ENCODE measurements at places on chromosomes 3 and 15.

- no peak for DNase-seq
Observed at GRCh38 chr15:73991260-73991659, 835 bp downstream of the STOML1 start.

DNA sequence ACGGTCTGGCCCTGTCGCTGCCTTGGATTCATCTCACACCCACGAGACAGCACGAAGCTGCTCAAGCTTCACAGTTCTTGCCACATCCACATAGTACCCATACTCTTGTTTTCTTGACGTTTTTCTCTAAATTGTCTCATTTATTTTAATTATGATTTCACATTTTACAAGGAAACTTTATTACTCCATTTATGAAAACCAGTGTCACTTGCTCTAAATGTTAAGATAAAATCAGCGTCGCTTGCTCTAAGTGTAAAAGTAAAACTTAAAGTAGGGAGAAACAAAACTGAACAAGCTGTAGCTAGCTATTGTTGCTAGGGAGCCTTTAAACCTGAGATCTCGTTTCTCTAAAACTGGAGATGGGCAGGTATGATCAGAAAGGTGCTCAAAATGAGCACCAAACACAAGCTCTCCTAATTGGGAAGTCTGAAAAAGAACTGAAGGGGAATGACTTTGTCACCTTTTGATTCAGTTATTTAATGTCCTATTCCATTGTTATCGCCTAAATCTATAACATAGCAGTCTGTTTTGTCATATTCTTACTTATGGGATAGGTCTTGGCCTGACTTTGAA, 680 bp downstream of the IFT122 start:
- no peak for DNase-seq

DNA sequence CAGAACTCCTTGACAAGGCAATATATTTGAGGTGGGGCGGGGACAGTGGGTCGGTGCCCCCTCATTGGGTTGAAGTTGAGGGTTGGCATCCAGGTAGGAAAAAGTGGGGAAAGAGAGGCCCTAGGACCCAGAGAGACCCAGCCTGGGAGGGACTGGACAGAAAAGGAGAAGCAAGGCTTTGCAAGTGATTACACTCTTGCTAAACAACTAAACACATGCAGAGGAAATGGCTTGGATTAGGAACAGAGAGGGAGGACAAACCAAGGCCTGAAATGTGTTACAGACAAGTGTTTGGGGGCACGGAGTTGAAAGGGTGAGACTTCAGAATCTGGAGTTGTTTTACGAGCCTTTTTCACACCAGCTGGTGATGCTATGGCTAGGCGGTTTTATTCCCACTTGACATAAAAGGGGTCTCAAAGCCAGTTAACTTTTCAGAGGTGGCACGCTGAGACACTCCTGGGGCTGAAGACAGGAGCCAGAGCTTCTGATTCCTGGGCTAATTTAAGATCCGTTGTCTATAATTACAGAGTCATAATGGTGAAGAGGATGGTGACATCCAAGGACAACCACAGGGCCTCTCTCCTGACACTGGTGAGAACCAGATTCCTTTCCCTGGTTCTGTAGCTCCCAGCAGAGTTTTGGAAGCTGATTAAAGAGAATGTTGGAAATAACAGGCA, 7.7 kb upstream of the KCTD6 start:
- no peak for DNase-seq

GRCh38 chr3:71048948-71049347, 534.6 kb downstream of the FOXP1 start:
- no peak for DNase-seq

- no peak for DNase-seq
Observed at GRCh38 chr15:58551764-58552504, 120.1 kb downstream of the LIPC start.

- DNase-seq = no peak
Observed at GRCh38 chr15:31074321-31074720, 27.2 kb downstream of the TRPM1 start.

GRCh38 chr3:12724794-12725193, 34.3 kb downstream of the TMEM40 start:
- no peak for DNase-seq

- no peak for DNase-seq
Observed at GRCh38 chr15:100096700-100097099, 245.1 kb downstream of the ADAMTS17 start.

- DNase-seq = no peak
Observed at GRCh38 chr15:52559022-52559421, 9.8 kb downstream of the ARPP19 start.

DNA sequence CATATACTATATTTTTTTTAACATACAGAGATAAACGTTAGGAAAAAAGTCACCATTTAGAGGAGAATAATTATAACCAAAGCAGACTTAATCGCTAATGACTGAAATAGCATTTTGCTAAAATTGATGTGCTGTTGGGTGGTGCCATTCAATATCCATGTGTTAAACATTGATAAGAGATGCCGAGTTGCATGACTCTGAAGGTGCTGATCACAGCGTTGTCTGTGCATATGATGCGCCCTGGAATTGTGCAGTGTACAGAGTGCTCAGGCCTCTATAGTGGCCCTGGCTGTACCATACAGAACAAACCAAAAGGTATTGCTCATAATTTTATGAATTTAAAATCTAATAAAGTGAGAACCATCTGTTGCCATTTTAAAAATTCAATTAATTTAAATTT, 168.3 kb downstream of the MEIS2 start:
- no peak for DNase-seq

- DNase-seq = no peak
Observed at GRCh38 chr3:100516838-100517237, 24.4 kb downstream of the TMEM45A start.

DNA sequence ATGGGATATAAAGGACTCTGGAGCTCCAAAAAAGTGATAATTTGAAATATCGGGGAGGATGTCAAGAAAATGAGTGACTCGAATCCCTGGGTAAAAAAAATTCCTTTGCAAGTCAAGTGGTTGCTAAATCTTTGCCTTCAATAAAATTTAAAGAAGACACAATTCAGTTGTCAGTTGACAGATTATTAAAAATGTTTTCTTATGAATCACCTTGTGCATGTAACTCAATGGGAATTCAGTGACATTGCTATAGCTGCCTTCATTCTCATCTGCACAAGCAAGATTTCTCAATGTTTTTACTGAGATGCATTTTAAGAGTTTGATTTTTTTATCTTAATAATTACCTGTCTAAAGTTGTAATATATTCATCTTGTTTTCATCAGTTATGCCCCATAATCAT, 264.0 kb upstream of the IL12A start:
- no peak for DNase-seq

DNA sequence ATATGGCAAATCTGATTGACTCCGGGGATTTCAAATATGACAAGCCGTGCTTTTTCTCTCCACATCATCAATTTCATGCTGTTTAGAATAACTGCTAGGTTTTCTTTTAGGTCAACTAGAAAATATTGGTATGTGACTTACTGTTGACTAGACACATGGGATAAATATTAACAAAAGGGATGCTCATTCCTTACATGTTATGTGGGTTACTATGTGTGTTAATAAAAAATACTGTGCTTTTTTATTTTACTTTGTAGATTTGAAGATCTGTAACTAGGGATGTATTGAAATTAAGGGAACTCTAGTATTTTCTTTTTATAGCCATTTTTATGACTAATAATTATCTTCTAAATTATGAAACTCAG, 264.6 kb upstream of the COL8A1 start:
- DNase-seq = no peak

- no peak for DNase-seq
Observed at GRCh38 chr3:172931746-172932285, 181.3 kb downstream of the ECT2 start.

DNA sequence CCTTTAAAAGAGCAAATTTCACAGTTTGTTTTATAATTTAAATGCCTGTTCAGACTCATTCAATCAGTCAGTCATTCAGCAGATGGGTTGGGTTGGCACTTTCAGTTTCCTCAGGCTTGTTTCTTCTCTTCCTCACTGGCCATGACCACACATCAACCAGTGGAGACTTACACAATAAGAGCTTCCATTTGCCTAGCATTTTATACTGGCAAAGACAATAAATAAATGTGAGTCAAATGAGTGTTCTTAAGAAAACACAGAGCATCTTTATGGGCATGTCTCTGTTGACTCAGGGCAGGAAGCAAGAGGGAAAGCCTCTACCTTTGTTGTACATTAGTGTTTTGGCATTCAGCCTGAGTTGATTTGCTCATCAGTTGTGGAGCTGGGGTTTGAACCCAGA, 122.6 kb downstream of the EPHB1 start:
- DNase-seq = no peak

DNA sequence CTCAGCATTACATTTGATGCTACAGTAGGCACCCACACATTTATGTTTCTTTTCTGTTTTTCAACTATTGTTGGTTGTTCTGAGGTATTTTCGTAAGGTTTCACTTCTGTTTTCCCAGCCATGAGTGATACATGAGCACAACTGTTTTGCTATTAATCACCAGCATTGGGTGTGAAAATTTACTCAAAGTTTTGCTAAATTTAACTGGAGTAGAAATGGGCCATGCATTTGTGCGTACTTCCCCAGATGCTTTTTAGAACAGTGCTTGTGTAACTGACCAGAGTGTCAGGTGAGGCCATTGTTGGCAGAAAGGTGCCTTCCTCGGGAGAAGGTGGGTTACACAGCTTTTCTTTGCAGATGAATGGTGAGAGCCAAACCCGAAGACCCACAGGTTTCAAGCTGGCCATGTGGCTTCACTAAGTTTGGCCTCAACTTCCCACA, 70.4 kb downstream of the ST6GAL1 start:
- DNase-seq = no peak

DNA sequence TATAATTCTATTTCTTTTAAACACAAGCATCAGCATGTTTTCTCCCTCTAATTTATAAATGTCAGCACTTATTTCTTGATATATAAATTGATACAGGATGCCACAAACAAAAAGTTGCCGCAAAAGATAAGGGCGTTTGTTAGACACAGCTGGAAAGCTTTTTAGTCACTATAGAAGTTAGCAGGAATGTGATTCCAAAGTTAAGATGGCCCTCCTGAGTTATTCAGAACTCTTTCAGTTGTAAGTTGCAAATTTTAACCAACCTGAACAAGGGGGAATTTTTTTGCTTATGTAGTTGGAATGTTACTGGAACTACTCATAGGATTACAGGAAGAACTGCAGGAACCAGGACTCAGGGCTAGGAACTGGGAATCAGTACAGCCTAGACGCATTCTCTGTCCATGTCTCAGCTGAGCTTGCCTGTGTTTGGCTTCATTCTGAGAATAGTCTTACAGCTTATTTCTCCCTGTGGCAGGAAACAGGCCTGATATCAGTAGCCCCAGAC, 166.3 kb downstream of the VGLL4 start:
- no peak for DNase-seq

- no peak for DNase-seq
Observed at GRCh38 chr3:197889204-197889930, 60.6 kb upstream of the RPL35A start.

DNA sequence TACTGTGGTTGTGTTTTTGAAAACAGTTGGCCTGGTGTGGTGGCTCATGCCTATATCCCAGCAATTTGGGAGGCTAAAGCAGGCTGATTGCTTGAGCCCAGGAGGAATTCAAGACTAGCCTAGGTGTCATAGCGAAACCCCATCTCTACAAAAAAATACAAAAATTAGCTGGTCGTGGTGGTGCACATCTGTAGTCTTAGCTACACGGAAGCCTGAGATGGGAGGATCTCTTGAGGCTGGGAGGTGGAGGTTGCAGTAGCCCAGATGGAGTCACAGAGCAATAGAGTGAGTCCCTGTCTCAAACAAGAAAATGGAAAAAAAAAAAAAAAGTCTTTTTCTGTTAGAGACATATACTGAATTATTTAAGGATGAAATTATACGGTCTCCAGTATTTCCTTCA, 14.7 kb upstream of the LRRFIP2 start:
- DNase-seq = no peak

- peak; percentile 37 for DNase-seq
Observed at GRCh38 chr3:190120269-190121060, at the start of gene P3H2. TSS of gene P3H2 (minus strand) at chr3:190120897. CDS start at chr3:190120731, 166 bp downstream.

DNA sequence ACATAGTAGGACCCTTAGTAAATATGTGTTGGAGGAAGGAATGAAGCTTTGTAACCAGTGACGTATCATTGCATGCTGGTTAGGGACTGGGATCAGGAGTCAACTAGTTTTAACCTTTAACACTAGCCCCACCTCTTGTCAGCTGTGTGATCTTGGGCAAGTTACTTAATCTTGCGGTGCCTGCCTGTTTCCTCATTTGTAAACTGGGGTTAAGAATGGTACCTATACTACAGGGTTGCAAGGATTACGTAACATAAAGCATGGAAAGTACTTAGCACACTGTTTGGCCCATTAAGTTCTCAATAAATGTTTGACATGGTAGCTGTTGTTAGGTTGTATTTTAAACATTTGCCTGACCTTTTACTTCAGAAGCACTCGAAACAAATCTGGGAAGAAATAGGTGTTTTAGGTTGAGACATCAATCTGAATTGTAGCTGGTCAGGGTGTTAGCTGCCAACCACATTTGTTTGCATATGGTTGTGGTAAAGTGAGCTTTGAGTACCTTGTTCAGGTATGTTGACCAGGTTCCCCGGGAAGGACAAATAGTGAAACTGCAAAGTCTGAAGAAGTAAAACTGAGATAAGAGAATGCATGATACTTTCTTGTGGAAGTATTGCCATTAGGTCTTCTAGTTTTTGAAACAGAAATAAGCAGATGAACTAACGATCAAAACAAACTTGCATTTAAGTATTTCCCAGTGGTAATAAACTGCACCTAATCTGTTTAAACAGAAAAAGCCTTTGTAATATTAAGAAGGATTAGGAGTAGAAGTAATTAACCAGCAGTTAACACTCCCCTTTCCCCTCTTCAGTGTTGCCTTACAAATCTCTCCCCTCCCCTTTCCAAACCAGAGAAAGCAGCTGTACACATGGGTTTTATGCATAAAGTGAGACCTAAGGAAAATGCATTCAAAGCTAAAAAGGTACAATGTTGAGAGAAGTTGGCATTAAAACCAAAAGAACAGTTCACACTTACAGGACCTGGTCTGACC, 25.8 kb upstream of the SCAANT1 start:
- DNase-seq = no peak

- DNase-seq = no peak
Observed at GRCh38 chr15:94793641-94794040, 562.3 kb downstream of the MCTP2 start.

DNA sequence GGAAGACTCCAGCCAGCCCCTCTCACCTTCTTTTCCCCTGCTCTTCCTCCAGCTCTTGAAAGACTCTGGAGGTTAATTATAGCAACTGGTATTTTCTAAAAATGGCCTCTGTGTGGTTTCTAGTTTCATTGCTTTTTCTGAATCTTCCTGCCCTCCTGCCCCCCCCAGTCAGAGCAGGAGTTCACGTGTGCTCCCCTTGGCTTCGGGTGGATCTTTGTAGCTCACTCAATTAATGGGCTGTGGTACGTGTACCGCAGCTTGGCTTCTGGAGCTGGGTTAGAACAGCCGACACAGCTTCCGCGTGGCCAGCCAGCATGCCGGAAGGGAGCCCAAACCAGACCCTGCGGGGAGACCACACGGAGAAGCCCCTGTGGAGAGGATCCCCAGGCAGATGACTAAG, 31.5 kb downstream of the TM2D3 start:
- no peak for DNase-seq

- no peak for DNase-seq
Observed at GRCh38 chr3:140294058-140294457, 359.1 kb downstream of the CLSTN2 start.

Data from stimulated activated CD4-positive, alpha-beta T cell treated with anti-CD3 and anti-CD28 coated beads, TNF-alpha, amount 100 ng/mL, for 24 hours (primary cell).